ENCODE measurements at places on chromosomes 2 and 18.

- DNase-seq, result no peak
Measured at GRCh38 chr2:10305715-10306114, 3.0 kb downstream of the HPCAL1 start.

DNA sequence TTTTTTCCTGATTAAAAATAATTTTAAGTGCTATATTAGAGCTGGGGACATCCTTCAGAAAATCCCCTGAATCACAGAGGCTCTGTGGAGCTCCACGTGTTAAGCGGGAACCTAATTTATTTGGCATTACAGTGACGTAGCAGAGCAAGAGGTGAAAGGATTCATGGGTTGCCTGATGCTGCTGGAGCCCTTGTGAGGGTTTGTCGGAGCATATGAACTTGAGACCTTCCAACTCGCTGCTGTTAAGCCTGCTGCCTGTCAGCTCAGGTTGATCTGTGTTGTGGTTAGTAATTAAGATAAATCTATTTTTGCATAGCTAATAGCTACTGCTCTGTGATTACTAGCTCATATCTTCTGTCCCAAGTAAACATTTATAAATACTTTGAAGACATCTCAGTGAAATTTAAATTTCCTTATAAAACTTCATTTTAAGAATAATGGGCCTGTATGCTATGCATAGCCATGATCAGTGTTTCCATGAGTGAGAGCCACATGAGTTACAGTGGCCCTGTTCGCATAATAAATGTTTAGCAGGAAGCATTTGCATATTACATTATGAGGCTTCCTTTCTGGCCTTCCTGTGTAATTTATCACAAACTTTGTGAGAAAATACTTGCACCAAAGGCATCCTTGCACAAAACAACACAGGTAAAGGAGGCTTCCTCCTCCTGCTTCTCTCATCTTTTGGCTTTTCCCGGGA, 438.9 kb downstream of the PTPRM start:
- no peak for DNase-seq

DNA sequence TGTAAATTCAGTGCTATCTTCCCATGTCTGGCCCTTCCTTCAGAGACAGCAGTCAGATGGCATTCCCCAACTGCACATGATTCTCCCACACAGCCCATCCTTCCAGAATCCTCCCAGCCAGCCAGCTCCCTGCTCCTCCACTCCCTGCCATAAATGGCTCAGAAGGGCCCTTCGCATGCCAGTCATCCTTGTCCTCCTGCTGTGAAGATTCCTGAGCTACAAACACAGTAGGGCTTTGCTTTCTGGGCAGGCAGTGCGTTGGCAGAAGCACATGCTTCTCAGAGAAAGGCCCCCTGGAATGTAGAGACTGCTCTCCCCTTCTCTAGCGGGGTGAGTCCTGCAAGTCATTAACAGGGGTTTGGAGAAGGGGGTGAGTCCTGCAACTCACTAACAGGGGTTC, 71.9 kb downstream of the TEX51 start:
- DNase-seq, result no peak

- no peak for DNase-seq
Measured at GRCh38 chr18:49693717-49694005, 119.7 kb downstream of the ACAA2 start.

DNA sequence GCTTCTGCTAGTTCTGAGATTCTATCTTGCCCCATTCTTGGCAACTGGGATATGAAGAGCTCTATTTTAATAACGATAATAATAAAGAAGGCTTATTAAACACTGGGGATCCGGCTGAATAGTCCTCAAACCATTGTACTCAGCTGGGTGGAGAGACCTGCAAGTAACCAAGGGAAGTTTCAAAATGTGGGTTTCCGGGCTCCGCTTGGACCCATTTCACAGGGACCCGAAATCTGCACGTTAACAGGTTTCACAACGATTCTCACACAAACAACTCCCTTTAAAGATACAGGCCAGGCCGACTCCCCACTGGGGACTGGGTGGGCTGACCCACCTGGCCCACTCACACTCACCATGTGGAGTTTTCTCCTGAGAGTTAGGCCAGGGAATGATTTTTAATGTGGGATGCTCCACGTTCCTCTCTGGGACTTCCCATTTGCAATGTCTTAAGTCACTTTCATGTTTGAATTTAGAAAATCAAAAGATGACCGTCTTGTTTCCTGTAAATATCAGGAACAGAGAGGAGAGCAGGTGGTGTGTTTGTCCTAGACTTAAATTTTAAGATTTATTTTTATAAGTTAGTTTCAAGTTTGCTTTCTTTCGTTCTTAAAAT, 96.3 kb downstream of the SH3RF3 start:
- DNase-seq, result no peak

DNA sequence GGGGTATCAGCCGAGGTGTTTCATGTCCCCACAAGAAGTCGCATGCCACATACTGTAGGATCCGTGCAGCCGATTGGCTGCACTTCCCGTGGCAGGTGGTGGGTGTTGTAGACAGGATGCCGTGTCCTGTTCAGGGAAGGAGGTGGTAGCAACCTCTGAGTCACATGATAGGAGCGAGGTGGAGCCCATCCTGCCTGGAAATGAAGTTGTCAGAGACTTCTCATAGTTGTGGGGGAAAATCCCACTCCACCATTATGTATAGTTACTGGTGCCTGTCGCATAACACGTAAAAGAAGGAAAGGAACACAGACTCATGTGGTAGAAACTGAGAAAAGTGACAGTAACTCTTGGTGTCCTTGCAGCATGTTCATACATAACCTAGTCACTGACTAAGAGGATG, 91.4 kb upstream of the IL1R2 start:
- DNase-seq, result no peak

GRCh38 chr18:31657823-31658669, 26.3 kb downstream of the B4GALT6 start:
- no peak for DNase-seq

- no peak for DNase-seq
Measured at GRCh38 chr2:229612384-229612971, 101.9 kb downstream of the DNER start.

DNA sequence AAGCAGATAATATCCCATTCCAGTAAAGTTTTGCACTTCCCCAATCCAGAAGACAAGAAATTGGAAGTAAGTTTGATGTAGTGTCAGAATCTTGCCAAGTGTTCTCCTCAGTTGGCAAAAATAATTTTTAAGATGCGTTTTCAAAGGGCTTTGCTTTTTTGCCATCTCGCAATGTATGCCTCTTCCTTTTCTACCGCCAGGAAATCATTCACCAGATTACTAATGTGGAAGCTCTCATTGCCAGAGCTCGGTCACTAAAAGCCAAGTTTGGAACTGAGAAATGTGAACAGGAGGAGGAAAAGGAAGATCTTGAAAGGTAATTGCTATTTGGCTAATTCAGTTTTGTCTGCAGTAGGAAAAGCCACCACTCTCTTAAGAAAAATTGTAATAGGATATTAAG, 110.7 kb downstream of the RAB3GAP1 start:
- no peak for DNase-seq

- no peak for DNase-seq
Measured at GRCh38 chr2:223668302-223668998, 66.3 kb upstream of the SCG2 start.

GRCh38 chr18:10743766-10744165, 217.9 kb downstream of the NAPG start:
- no peak for DNase-seq

All from LoVo (cell line).